Activated CD8-positive, alpha-beta memory T cell treated with anti-CD3 and anti-CD28 coated beads for 4 hours (primary cell): ENCODE measurements at places on chromosomes 13 and 19.

GRCh38 chr13:32423592-32423991, 4.3 kb downstream of the N4BP2L1 start:
- DNase-seq, result no peak

- DNase-seq, result no peak
Measured at GRCh38 chr19:48959341-48960239, 4.9 kb downstream of the BAX start.

DNA sequence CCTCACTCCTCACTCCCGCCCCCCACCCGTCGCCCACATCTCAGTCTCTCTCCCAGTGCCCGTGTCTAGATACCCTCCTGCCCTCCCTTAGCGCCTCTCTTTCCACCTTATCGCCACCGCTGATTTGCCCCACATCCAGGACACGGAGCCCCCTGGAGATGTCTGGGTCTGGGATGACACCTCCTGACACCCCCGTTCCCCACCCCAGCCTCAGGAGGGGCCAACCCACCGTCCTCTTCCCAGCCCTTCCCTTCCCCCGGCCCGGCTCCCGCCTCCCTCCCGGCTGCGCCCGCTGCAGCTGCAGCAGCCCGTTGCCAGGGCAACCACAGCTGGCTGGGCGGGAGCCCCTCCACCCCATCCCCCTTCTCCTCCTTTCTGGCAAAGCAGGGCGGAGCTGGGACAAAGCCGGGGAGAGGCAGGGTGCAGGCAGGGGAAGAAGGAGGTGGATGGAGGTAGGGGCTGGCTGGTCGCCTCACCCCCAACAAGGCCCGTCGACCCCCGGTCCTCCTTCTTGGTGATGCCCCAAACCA, 13.5 kb downstream of the DPF1 start:
- no peak for DNase-seq

GRCh38 chr13:39895254-39895653, 239.8 kb downstream of the COG6 start:
- no peak for DNase-seq

GRCh38 chr19:18282021-18282787, 782 bp upstream of the JUND start:
- DNase-seq, result no peak

GRCh38 chr13:98147521-98147920, 4.6 kb downstream of the FARP1 start:
- DNase-seq, result no peak

DNA sequence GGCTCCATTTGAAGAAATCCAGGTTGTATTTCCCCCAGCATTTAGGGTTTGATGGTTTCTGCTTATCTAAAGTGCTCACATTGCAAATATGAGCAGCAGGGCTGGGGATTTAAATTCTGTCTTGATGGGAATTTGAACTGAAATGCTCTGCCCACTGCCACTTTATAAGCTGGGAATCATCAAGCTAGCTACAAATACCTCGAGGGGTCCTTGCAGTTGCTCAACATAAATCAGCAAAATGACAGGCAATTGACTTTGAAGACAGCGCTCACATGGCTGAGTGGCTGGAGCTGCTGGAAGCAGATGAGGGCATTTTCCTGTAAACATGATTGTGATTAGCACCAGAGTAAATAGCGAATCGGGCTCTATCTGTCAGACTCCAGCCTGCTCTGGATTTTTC, 39.4 kb upstream of the MEDAG start:
- no peak for DNase-seq

GRCh38 chr19:494171-495080, 1.9 kb upstream of the MADCAM1 start:
- DNase-seq, result no peak

DNA sequence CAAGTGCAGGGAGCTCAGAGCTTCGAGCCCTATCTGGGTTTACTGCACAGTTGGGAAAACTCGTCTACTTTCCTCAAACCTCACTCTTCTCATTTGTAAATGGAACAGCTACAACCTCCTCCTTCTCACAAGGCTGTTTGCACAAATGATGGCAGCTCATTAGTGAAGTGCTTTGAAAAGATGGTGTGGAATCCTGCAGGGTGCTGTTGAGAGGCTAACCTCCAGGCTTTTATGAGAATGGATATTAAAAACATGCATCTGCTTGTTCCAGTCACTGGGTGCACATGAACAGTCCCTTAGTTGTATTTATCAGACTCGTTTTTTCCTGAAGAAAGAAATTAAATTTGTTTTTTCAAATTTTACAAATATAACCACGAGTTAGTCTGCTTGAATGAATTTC, 36.6 kb downstream of the PCDH8 start:
- DNase-seq, result no peak

- no peak for DNase-seq
Measured at GRCh38 chr13:111969551-111970135, 97.3 kb upstream of the SOX1 start.

GRCh38 chr13:27172495-27172842, 858 bp upstream of the USP12 start:
- DNase-seq, result no peak

- DNase-seq, result no peak
Measured at GRCh38 chr13:112985803-112986408, 16.9 kb downstream of the MCF2L start.

GRCh38 chr19:33398361-33399060, 25.0 kb downstream of the CEBPG start:
- DNase-seq, result no peak

- no peak for DNase-seq
Measured at GRCh38 chr19:11475861-11476260, 5.0 kb downstream of the ELAVL3 start.

DNA sequence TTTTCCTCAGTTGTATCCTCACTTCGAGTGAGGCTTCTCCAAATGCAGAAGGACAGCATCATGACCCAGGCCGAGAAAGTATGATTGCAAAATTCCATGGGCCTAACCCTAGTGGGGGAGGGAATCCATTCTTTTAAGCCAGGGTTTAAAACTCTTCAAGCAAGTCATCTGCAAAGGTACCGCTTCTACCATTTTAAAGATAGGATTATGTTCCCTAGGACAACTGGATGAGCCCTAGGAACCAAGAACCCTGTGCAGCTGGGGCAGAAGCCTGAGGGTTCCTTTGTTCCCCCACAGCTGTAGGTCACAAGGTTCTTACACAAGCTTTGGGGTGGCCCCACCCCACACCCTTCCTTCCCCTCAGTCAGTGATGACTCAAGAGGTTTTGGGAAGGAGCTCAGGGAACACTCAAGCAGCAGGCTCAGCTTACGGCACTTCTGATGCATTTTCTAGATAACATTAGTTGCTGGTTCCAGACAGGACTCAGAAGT, 13.5 kb downstream of the ARL11 start:
- no peak for DNase-seq

DNA sequence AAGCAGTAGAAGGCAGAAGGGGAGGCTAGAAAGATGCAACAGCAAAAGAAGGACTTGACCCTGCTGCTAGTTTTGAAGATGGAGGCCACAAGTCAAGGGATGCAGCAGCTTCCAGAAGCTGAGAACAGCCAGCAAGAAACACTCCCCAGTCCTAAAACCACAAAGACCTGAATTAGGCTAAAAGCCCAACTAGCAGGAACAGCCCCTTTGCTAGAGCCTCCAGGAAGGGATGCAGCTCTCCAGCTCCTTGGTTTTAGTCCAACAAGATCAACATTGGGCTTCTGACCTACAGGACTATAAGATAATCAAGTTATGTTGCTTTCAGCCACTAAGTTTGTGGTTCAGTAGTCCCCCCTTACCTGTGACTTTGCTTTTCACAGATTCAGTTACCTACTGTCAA, 10.5 kb upstream of the LATS2 start:
- no peak for DNase-seq

- DNase-seq, result no peak
Measured at GRCh38 chr19:10190026-10190425, 4.7 kb downstream of the DNMT1 start.

GRCh38 chr19:45101806-45102205, 8.8 kb downstream of the PPP1R37 start:
- no peak for DNase-seq

DNA sequence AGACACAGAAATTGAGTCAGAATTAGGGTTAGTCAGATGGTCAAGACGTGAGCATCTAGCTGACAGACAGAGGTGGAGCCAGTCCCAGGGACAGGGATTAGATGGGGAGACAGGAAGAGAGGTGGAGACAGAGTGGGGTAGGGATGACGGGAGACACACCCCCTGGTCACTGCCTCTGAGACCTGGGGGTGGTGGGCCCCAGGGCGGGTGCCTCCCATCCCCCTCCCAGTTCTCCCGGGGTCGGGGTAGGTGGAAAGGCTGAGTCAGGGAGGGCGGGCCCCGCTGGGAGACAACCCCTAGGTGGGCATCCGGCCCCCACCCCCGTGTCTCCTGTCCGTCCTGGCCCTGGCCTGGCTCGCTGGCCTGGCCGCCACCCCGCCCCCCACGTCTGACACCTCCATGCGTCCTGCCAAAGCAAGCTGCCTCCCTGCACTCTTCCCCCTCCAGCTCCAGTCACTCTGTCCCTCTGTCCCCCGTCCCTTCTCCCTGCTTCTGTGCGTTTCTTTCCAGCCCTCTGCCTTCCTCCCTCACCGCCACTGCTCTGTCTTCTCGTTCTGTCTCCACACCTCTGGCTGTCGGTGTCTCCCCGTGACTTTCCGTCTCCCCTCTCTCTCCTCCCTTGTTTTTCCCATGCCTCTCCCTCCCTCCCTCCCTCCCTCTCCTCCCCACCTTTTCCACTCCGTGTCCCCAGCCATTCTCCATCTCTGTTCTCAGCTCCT, 15.1 kb downstream of the CCDC97 start:
- no peak for DNase-seq

GRCh38 chr13:53873558-53873957, 844.9 kb downstream of the OLFM4 start:
- DNase-seq, result no peak

DNA sequence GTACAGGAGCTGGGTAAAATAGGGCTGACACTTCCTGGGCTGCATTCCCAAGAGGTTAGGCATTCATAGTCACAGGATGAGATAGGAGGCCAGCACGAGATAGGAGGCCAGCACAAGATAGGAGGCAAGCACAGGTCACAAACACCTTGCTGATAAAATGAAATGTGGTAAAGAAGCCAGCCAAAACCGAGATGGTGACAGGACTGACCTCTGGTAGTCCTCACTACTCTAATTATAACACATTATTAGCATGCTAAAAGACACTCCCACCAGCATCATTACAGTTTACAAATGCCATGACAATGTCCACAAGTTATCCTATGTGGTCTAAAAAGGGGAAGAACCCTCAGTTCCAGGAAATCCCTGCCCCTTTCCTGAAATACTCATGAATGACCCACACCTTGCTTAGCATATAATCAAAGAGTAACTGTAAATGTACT, 20.9 kb upstream of the IGSF23 start:
- DNase-seq, result no peak

DNA sequence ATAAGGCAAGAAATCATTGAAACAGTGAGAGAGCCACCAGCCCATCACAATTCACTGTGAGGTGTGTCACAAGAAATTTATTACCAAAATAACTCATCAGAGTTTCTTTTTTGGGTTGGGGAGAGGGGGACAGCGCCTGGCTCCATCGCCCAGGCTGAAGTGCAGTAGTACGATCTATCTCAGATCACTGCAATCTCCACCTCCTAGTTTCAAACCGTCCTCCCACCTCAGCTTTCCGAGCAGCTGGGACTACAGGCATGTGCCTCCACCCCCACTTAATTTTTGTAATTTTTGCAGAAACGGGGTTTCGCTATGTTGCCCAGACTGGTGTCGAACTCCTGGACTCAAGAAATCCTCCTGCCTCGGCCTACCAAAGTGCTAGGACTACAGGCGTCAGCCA, 3.6 kb downstream of the IFNL1 start:
- DNase-seq, result no peak

- no peak for DNase-seq
Measured at GRCh38 chr19:51047031-51047335, 12.2 kb upstream of the KLK12 start.

GRCh38 chr13:114078461-114079451, 53.7 kb downstream of the RASA3 start:
- no peak for DNase-seq

GRCh38 chr19:43776286-43776685, 4.5 kb downstream of the KCNN4 start:
- DNase-seq, result no peak

DNA sequence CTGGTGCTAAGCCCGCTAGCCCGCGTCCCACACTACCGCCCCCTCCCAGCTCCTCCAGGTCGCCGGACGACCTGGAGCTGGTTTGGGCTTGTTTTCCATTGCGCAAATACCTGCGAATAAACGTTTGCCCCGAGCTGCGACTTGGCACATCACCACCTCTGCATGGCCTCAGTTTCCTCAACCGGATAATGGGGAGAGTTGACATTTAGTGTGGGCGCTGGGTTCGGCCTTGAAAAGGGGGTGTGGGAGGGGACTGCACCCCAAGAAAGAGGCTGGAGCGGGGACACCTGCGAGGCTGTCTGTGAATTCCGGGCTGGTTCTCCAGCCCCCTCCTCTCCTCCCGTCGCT, 11.0 kb upstream of the JUND start:
- DNase-seq, result no peak

DNA sequence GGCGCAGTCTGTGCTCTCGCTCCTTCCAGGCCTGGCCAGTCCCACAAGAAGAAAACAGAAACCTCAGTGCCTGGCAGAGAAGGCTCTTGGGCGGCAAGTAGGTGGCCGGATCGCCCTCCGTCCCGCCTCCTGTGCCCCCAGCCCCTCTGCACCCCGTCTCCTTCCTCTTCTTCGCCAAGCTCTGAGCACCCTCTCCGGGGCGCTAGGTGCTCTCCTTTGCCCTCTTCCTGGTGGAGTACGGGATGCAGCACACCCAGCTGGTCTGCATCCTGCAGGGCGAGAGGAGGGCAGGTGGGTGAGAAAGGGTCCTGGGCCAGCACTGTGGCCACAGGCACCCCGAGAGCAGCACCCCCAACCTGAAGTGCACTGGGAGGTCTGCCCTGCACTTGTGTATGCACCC, 17.3 kb downstream of the C13orf46 start:
- no peak for DNase-seq

DNA sequence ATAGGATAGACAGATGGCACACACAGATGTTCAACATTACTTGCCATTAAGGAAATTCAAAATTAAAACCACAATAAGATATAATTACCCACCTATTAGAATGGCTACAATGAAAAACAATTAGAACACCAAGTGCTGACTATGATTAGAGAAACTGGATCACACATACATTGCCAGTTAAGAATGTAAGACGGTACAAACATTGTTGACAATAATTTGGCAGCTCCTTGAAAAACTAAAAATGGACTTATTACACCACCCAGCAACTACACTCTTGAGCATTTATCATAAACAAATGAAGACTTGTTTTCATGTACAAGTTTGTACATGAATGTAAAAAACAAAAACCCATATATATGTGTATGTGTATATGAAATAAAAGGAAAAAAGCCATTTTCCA, 13.7 kb downstream of the ZNF461 start:
- DNase-seq, result no peak

DNA sequence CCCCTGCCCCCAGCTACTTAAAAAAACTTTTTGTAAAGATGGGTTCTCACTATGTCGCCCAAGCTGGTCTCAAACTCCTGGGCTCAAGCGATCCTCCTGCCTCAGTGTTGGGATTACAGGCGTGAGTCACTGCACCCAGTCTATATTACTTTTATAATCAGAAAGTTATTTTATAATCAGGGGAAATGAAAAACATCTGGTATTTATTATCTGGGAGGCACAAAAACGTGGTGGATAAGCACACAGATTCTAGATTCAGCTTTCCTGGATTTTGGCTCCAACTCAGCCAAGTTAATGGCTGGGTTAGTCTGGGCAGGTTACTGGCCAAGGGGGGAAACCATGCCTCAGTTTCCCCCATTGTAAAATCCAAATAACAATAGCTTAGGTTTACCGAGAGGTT, 24.7 kb downstream of the KEAP1 start:
- DNase-seq, result no peak
